ENCODE measurements at places on chromosomes 7 and 10.

- DNase-seq = no peak
Observed at GRCh38 chr7:44963364-44964290, 15.2 kb downstream of the MYO1G start.

GRCh38 chr10:60336901-60337630 is 52.6 kb downstream of the ANK3 start:
- DNase-seq = no peak

GRCh38 chr10:102395400-102396316 is at the start of gene NFKB2:
NFKB2 (plus strand) TSS chr10:102395705; CDS start chr10:102395960, 255 bp downstream.
- peak; percentile 7 for DNase-seq

DNA sequence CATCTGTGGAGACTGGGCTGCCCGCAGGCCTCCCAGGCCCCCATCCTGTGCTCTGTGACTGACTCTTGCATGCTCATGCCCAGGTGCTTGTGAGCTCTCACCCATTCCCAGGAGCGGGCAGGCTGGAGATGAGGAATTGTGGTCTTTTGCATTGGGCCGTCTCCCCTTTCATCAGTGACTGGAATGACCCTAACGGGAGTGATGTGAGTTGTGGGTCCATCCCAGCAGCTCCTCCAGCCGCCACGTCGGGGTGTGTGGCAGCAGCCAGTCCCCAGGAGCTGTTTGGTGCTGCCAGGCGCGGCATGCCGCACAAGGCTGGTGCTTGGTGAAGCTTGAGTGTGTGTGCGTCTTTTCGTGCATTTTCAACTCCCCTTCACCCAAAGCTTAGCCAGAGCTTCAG is 164.2 kb downstream of the ACTR3B start:
- DNase-seq = no peak

GRCh38 chr10:129959544-129960480 is 4.3 kb downstream of the EBF3 start:
- DNase-seq = no peak

DNA sequence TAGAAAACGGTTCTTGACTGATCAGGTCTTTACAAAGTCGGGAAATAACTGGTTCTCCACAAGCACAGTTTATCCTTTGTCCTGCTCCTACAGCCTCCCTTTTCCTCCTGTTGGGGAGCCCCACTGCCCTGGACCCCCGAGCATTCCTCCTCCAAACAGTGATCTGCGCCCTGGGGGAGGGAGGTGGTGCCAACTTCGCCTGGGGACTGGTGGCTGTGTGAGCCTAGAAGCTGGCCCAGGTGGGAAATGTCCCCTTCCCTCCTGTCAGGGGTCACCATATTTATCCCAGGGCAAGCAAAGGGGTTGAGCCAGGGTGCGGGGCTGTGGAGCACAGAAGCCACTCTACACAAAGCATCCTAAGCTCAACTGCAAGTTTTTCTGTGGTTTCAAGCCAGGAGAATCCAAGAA is 5.2 kb downstream of the HMX3 start:
- no peak for DNase-seq

GRCh38 chr7:33581236-33581635 is 324.1 kb upstream of the BMPER start:
- DNase-seq = peak; percentile 37

- DNase-seq = no peak
Observed at GRCh38 chr10:27564398-27564797, 60.3 kb downstream of the RAB18 start.

DNA sequence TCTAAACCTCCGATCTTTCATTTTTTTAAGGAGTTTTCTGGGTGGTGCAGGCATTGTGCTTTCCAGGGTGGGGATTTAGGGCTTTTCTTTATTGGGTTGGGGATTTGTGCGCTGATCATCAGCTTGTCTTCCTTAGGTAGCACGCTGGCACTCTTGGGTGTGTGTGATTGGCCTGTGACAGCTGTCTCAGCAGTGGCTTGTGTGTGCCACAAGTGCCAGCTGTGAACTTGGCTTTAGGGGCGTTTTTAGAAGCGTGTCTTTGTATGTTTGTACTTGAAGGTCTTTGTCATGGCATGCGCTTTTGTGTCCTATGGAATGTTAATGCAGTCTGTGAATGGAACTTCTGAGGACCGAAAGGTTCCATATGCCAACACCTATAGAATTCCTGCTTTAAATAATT is 788 bp downstream of the AKAP9 start:
- DNase-seq = no peak

GRCh38 chr10:93206652-93207051 is 133.0 kb downstream of the CYP26A1 start:
- DNase-seq = no peak

- DNase-seq = no peak
Observed at GRCh38 chr7:76346778-76347177, 12.0 kb downstream of the YWHAG start.

GRCh38 chr10:95841661-95842498 is 65.9 kb upstream of the CC2D2B start:
- peak; percentile 45 for DNase-seq

GRCh38 chr7:50598460-50599343 is 33.5 kb upstream of the DDC start:
- no peak for DNase-seq

- DNase-seq = peak; percentile 88
Observed at GRCh38 chr7:55127622-55128081, 108.8 kb downstream of the EGFR start.

DNA sequence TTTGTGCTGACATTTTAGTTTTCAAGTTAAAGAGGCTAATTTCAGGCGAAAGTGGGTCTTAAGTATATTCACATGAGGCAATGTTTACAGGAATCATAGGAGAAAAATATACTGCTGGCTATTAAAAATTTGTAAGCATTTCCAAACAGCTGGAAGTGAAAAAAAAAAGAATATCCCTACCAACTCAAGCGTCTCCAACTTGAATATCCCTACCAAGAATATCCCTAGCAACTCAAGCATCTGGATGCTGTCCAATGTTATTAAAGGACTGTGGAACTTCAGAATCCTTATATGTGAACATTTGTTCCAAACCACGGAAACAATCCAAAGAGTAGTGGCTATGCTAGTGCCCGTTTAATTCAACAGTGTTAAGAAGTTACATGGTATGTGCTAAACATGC is 1303.0 kb downstream of the GATA3 start:
- no peak for DNase-seq

GRCh38 chr7:1990001-1990670 is 242.6 kb downstream of the MAD1L1 start:
- DNase-seq = no peak

GRCh38 chr10:36803229-36803628 is 322.2 kb upstream of the ANKRD30A start:
- no peak for DNase-seq

GRCh38 chr10:22133749-22134624 is 83.8 kb downstream of the EBLN1 start:
- DNase-seq = no peak

DNA sequence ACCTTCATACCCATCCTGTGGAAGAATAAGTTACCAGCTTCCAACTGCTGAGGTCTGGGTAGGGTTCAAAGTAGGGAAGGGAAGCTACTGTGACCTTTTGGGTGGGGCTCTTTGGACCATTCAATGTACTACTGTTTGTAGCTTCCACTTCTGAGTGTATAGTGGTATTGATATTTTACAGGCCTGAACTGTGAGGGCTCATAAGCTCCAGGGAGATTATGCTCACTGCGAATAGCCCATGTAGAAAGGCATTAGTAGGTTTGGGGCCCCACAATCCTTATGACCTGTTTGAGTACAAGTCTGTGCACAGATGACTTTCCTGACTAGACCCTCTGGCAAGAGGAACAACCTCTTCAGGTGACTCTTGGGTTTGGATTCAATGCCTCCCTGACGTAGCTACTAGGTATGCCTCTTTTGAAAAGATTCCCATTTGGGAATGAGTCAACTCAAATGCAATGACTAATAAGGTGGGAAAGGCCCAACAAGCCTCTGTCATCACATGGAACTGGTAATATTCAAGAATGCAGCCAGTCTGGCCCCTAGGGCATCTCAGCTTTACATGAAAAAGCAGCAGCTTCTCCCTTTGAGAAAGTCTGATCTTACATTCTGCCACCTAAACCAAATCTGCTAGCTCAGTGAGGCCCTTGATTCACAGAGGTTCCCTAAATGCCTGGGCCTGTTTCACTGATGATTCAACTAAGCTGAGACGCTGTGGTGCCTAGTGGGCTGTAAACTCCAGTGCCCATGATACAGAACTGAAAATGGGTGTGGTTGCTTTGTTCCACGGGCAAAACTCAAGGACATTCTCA is 79.8 kb downstream of the ABI1 start:
- no peak for DNase-seq

DNA sequence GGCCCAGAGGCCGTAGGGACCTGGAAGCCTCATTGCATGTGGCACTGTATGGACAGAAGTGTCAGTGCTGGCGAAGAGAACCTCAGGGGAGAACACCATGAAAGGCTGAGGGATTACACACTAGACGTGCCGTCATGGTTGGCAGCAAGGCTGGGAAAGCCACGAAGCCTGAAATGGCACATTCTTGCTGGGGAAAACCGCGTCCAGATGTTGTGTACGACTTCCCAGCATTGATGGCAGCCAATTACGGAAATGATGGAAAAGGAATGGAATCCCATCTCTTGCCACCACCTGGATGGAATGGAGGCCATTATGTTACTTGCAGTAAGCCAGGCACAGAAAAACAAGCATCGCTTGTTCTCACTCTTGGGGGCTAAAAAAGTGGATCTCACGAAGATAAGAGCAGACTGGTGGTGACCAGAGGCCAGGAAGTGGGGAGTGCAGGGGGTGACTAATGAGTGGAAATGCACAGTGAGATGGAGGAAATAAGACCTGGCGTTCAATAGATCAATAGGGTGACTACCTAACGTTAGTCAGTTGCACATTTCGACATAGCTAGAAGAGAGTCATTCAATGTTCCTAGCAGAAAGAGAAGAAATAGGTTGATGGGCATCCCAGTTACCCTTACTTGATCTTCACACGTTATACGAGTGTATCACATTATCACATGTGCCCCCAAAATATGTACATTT is 14.6 kb upstream of the PWWP2B start:
- no peak for DNase-seq

- no peak for DNase-seq
Observed at GRCh38 chr10:1661859-1662437, 75.4 kb downstream of the ADARB2 start.

DNA sequence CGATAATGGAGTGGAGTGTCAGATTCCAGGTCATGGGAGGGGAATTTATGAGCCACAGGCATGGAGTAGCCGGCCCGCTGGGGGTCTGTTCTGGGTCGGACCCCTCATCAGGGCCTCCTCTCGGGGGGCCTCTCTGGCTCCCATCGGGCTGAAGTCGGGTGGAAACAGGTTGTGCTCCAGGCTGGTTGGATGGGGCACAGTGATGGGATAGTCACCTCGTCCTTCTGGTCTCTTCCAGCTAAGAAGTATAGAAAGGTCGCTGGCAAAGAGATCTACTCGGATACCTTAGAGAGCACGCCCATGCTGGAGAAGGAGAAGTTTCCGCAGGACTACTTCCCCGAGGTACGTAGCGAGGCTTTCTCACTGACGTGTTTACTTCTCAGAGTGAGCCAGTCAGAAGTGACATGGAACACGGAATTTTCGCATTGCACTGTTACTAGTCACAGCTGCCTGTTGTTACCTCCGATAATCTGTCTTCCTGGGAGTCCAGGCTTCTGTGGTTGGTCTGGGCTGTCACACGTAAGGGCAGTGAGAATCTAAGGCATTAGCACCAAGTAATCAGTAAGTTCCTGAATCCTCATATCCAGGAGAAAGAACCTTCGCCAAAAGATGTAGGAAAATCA is 88.3 kb downstream of the NKX6-2 start:
- no peak for DNase-seq

GRCh38 chr10:49756641-49757040 is 5.5 kb downstream of the OGDHL start:
- no peak for DNase-seq

DNA sequence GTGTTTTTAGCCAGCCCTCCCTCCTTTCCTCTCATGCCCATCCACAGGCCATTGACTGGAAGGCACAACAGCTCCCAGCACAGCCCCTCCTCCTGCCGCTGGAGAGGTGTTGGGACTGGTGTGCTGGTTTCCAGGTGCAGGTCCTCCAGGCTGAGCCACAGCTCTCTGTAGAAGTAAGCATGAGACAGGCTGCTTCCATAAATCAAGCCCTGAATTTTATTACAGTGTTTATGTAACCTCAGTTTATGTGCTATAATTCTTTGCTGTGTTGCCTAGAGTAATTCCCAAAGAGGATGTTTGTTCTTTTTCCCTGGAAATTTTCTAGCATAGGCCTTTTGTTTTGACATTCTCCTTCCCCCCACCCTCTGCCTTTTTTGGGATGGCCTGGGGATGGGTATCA is 445.8 kb downstream of the AUTS2 start:
- peak; percentile 91 for DNase-seq

DNA sequence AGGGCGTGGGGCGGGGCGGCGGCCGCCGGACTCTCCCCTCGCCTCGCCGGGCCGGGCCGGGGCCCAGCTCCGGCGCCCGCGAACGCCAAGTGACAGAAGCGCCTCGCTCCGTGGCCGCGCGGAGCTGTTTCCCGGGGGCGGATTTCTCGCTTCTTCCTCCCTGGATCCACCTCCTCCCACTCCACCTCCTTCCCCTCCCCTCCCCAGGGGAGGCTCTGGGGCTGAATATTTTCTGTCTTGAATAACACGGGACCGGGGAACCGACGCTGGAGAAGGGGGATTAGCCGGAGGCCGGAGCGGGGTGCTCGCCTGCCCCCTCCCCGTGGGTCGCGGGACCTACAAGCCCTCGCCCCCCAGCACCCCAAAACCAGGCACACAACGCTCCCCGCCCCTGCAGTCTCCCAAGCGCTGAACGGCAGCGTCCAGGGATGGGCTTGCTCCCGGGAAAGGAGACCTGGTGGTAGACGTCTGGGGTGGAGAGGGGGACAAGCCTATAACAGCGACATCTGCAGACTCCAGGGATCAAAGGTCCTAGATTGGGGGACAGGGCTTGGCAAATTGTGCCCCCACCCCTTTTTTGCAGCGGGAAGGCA is at the start of gene ARHGAP21:
ARHGAP21 (minus strand) TSS at position 100 of the 593 bp plus-strand sequence. CDS start 1,988 bp downstream, outside the sequence.
- no peak for DNase-seq

GRCh38 chr10:37732685-37733084 is 124.7 kb downstream of the ZNF248 start:
- DNase-seq = no peak
